ENCODE measurements at places on chromosomes 11 and 22. TPM values are rescaled to one million over a fixed set of nuclear protein-coding genes. Genes with fewer than 3 reads are reported as not detected.
A peak's percentile ranks its signal among the peaks of the same experiment; 100 is the strongest.

The ALG12 gene
- 14.0 TPM for total RNA-seq

The CASP5 gene
- total RNA-seq = not detected

The ACCS gene
- total RNA-seq = not detected

The TUB gene
- total RNA-seq = not detected

The MUC2 gene
- not detected for total RNA-seq

The VWCE gene
- 4.1 TPM for total RNA-seq

GRCh38 chr22:41106122-41106968 lies 14.0 kb downstream of the EP300 start:
- no peak for DNase-seq

DNA sequence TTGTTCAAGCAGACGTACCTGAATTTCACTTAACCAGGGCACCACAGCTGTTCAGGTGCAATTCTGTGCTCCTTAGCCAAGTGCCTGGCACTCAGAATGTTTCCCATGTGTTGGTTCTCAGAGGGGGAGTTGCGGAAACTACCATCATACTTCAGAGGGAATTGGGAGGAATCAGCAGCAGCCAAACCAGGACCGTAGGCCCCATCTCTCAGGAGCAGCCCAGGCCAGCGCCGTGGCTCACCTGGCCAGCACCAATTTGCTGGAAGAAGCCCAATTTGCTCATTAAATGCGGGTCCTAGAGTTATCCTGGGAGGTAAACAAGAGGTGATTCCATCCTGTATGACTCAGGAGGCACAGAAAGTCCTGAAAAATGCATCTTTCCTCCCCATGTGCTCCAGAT lies 435.4 kb downstream of the BRD1 start:
- no peak for DNase-seq

GRCh38 chr11:58577555-58578135 lies 1.2 kb upstream of the ZFP91 start:
- DNase-seq = peak; percentile 94

DNA sequence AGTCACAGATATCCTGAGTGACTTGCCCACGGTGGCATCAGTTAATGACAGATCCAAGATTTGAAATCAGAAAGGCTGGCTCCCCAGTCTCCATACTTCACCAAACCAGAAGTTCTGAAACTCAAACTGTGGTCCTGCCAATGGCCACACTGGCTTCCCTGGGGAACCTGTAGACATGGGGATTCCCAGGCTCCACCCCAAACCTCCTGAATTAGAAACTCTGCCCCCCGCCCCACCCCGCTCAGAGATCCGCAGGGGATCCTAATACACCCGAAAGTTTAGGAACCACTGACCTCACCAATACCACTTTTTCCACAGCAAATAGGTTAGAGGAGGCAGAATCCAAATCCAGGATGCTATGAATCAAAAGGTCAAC lies 15.3 kb downstream of the RTN4RL2 start:
- DNase-seq = no peak

- DNase-seq = peak; percentile 89
These were observed 101.2 kb downstream of the BCR start for GRCh38 chr22:23281406-23282088.

DNA sequence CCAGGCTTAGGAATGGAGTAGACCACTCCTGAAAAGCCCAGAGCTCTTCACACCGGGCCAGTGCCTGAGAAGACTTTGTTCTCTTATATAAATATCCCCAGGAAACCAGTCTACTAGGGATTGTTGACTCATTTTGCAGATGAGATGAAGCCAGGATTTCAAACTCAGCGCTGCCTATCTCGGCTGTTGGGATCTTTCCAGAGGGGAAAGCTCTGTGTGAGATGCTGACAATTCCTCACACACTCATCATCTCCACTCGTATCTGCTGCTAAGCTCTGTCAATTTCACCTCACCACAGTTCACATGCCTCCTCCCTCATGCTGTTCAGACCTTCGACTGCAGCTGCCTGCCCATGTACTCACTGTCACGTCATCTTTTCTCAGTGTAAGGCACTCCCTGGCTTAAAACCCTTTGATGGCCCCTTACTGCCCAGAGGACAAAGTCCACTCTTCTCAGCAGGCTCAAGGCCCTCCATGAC lies 12.5 kb downstream of the USH1C start:
- no peak for DNase-seq

DNA sequence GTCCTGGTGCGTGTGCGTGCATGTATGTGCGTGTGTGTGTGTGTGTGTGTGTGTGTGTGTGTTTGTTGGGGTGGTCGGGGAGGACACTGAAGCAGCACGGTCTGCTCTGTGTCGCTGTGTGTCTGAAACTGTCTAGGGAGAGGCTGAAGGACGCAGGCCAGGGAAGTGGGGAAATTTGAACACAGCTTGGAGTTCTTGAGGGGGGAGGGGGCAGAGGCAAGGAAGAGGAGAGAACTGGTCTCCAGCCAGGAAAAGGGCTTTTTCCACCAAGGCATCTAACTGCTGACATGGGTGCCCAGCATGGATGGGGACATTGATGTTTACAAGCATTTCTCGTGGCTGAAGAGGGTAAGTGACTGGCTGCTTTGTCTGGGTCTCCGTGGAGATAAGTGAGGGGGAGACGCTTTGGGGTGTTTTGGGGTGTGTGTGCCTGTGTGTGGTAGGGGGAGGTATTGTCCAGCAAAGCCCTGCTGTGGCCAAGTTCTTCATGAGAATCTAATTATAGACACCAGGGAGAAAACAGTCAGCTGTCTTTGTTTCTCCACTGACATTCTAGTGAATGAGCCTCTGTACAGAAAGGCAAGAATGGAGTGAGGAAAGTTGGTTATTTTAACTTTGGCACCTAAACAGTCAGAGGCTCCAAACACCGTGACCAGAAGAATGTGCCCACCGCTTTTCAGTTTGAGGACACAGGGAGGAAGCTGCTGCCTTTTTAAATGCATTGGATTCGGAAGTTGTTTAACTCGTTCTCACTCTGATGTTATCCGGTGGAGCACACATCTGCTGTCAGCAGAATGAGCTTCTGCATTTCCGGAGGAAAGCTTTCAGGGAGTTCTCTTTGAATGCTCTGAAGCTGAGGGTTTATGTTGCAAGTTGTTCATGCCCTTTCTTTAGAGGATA lies 63.7 kb downstream of the PPFIBP2 start:
- DNase-seq = no peak

DNA sequence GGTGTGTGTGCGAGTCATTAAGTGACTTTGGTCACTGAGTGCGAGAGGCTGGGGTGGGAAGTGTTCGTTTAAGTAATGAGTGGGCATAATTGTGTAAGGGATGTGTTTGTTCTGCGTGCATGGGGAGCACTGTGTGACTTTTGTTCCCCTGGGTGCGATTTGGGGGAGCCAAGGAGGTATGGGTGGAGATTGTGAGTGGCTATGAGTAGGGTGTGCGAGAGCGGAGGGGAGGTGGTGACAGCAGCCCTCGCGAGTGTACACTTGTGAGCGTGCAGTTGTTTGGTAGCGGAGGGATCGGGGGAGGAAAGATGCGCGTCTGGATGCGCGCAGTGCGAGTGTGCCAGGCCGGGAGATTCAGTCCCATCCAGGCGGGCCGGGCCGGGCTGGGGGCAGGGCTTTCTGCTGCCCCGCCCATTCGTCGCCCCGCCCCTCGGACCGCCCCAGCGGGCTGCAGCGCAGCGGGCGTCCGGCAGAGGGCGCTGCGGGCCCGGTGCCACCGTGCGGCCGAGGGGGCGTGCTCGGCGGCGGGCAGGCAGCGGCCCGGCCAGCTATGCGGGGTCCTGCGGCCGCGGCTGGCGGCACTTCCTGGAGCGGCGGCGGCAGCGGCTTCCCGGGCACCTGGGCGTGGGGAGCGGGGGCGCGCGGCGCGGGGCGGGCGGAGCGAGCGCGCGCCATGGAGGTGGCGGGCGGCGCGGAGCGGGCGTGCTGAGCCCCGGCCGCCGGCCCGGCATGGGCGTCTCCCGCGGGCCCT lies at the start of gene DGKZ:
Gene DGKZ, plus strand, starts transcription at position 578 of the 751 bp plus-strand sequence. CDS start 197 bp downstream, outside the sequence.
- DNase-seq = peak; percentile 89

DNA sequence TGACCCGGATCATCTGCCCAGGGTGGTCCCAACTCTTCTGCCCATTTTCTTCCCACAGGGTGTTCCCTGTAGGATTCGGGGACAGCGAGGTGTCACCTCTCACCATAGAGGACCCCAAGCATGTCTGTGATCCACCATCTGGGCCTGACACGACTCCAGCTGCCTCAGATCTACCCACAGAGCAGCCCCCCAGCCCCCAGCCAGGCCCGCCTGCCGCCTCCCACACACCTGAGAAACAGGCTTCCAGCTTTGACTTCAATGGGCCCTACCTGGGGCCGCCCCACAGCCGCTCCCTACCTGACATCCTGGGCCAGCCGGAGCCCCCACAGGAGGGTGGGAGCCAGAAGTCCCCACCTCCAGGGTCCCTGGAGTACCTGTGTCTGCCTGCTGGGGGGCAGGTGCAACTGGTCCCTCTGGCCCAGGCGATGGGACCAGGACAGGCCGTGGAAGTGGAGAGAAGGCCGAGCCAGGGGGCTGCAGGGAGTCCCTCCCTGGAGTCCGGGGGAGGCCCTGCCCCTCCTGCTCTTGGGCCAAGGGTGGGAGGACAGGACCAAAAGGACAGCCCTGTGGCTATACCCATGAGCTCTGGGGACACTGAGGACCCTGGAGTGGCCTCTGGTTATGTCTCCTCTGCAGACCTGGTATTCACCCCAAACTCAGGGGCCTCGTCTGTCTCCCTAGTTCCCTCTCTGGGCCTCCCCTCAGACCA lies 24.0 kb downstream of the CSF2RB start:
- DNase-seq = no peak

DNA sequence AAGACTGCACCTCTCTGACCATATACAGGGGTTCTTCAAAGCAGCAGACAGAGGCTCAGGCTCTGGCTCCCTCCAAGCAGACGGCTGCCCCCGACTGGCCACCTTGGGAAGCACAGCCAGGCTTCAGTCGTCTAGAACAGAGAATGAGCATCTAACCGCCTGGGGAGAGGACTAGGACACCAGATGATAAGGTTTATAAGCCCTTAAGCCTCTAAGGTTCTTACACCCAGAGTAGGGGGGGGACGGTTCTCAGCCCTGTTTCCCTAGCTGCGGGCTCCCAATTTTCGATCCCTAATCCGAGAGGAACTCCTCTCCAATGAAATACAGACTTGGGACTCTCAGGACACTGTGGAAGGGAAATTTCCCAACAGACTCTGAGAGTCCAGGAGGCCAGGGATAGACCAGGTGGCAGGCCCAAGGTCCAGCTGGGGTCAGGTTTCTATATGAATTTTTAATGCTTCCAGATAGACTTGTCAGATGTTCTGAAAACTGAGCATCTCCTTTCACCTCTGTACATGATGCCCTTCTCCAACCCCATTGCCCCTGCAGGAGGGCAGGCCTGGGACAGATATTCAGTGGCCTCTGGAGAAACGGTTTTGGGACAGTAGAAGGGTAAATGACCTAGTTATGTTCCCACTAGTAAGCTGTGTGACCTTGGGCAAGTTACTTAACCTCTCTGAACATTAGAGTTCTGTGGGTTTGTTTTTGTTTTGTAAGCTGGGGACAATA lies 20.2 kb downstream of the RTN4RL2 start:
- DNase-seq = peak; percentile 74

- peak; percentile 30 for DNase-seq
These were observed 27.6 kb downstream of the RIBC2 start for GRCh38 chr22:45441138-45441537.

- peak; percentile 70 for DNase-seq
These were observed 3.8 kb downstream of the DCPS start for GRCh38 chr11:126307706-126308105.

DNA sequence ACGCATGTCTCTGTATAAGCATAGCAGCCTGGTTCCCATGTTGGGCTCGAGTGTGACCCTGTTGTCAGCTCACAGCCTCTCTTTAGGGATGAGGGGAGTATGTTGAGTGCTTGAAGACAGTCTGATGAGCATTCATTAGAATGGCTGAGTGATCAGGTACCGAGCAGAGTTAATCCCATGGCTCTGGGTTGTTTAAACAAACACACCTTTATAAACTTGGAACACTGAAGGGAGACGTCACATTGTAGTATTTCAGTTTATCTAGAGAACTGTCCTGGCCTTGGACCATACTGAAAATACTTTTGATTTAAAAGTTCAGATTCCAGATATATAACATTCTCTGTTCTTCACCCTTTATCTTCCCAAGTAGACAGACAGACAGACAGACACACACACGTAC lies 76.0 kb downstream of the TEAD1 start:
- no peak for DNase-seq

GRCh38 chr11:1852271-1852876 lies 510 bp upstream of the LSP1 start:
- no peak for DNase-seq

DNA sequence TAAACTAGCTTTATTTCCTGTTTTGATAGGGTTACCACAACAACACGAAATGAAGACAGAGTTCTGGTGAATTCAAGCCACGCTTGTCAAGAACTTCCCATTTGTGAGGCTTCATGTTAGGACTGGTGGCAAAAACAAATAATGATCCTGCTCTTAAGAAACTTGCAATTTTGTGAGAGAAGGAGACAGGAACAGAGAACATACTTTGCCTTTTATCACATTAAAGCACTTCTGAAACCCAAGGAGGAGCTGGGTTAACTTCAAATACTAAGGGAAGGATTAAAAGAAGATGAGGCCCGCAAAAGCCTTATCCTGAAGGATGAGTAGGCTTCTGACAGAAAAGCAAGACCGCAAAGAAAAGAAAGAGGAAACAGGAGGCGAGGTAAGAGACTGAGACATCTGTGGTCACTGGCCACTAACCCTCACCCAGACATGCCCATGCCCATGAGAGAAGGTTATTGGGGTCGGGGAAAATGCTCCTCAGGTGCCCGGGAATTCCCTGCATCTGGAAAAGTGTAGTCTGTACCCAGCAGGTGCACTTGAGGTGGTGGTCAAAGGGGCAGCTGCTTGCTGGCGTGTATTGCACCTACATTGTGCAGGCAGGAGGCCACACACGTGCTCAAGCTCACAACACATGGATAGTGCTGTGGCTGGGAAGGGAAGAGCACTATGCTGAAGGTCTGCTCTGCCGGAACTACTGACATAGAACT lies 50.5 kb downstream of the MAPK1 start:
- peak; percentile 86 for DNase-seq

DNA sequence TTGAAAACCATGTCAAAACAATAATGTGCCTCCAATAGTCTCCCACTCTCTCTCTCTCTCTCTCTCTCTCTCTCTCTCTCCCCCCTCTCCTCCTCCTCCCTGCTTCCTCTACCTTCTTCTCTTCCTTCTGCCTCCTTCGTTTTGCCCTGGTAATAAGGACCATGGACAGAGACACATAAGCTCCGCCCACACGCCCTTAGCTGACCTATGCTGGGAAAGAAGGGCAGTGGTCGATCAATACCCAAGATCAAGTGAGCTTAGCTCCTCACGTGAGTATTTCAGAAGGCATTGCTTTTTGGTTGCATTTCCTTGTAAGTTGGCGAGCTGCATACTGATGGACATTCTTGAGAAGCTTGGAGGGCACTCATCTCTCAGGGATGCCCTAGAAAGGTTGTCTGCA lies 194.8 kb downstream of the MIAT start:
- DNase-seq = no peak

- no peak for DNase-seq
These were observed 146.1 kb downstream of the APIP start for GRCh38 chr11:34770111-34770510.
